ENCODE measurements at places on chromosomes 7 and 10. TPM values are rescaled to one million over a fixed set of nuclear protein-coding genes. Genes with fewer than 3 reads are reported as not detected.

The DDC gene
- 32.0 TPM for total RNA-seq

The SSMEM1 gene
- total RNA-seq, result not detected

The CAMK1D gene
- 12.6 TPM for total RNA-seq

The ANKRD1 gene
- 1.3 TPM for total RNA-seq

The LIPF gene
- total RNA-seq, result 0.41 TPM

The HMX3 gene
- 0.82 TPM for total RNA-seq

The HSPA12A gene
- 26.6 TPM for total RNA-seq

The PGAM2 gene
- total RNA-seq, result 102 TPM

The IFIT1B gene
- total RNA-seq, result 3.0 TPM

The MOGAT3 gene
- total RNA-seq, result 1.8 TPM

The CARD11 gene
- 1.8 TPM for total RNA-seq

The OR2A42 gene
- 0.06 TPM for total RNA-seq

The ZNF722 gene
- total RNA-seq, result not detected

The CEP41 gene
- 14.7 TPM for total RNA-seq

The BTBD16 gene
- total RNA-seq, result 0.41 TPM

The SFRP5 gene
- total RNA-seq, result 0.58 TPM

The FXYD4 gene
- total RNA-seq, result 1.6 TPM

The ITIH5 gene
- total RNA-seq, result 23.5 TPM

The AKR1D1 gene
- 0.06 TPM for total RNA-seq

The STAMBPL1 gene
- total RNA-seq, result 6.8 TPM

The ZCCHC24 gene
- total RNA-seq, result 22.8 TPM

The NUTM2D gene
- 5.0 TPM for total RNA-seq

The ARL5B gene
- 33.0 TPM for total RNA-seq

The ZKSCAN1 gene
- total RNA-seq, result 56.9 TPM

The FFAR4 gene
- 0.23 TPM for total RNA-seq

The TAC1 gene
- total RNA-seq, result 1.1 TPM

The GBX1 gene
- total RNA-seq, result 0.64 TPM

The ABCC2 gene
- 9.1 TPM for total RNA-seq

The SLC13A1 gene
- total RNA-seq, result 10.6 TPM

The ZRANB1 gene
- total RNA-seq, result 26.6 TPM

The SEMA3D gene
- 26.0 TPM for total RNA-seq

The COX19 gene
- 11.7 TPM for total RNA-seq

The CCDC7 gene
- total RNA-seq, result 20.4 TPM

The LIPJ gene
- total RNA-seq, result 0.23 TPM

The NXPH1 gene
- 0.23 TPM for total RNA-seq

The RARRES2 gene
- total RNA-seq, result 68.7 TPM

The FAM13C gene
- total RNA-seq, result 16.3 TPM

The ATRNL1 gene
- total RNA-seq, result 207 TPM

The LLCFC1 gene
- not detected for total RNA-seq

The GSTO2 gene
- 13.5 TPM for total RNA-seq

The PRPS1L1 gene
- not detected for total RNA-seq

The CFAP69 gene
- 31.7 TPM for total RNA-seq

The PTPRZ1 gene
- 2.7 TPM for total RNA-seq

The NFE2L3 gene
- 7.6 TPM for total RNA-seq

The SLC39A12 gene
- not detected for total RNA-seq

The GDF2 gene
- not detected for total RNA-seq

The SEPHS1 gene
- total RNA-seq, result 70.1 TPM

The C10orf90 gene
- total RNA-seq, result 0.70 TPM

The NKX1-2 gene
- total RNA-seq, result not detected
